BJ (cell line): ENCODE measurements at places on chromosomes 1 and 21.

GRCh38 chr1:211036381-211037060, 97.4 kb downstream of the KCNH1 start:
- no peak for DNase-seq

DNA sequence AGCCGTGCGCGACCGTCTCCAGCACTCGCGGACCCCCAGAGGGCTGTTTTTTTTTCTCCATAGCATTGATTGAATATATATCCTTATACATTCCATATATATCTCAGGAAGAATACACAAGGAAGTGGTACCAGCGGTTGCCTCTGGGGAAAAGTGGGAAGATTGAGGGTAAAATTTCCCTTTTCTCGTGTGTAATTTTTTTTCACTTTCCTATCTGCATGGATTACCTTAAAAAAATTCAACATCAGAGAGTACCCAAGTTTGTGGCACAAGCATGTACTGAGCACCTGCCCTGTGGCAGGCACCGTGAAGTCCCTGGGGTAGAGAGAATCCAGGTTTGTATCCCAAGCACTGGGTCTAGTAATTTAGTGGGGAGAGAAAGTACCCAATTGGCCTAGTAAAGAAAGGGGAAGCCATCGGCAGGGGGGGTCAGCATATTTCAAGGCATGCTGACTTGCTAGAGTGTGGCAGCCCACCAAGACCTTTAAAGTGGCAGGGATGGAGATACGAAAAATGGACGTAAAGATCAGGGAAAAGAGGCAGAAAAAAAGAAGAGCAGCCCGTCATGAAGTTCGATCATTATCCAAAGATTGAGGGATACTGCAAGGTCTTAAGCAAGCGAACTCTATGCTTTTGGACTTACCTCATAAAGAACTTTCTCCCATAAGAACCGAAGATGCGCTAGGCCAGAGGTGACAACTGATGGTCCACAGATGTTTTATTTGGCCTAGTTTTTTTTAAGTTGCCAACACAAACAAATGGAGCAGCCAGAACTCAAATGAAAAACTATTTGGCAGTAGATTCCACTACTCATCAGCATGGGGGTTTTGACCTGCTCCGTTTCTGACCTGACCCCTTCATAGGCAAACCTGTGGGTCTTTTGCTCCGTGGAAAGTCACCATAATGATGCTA, 1.5 kb upstream of the HMGN1 start:
- no peak for DNase-seq

GRCh38 chr1:24935615-24936484, 5.8 kb upstream of the RUNX3 start:
- no peak for DNase-seq

GRCh38 chr1:36706416-36706815, 223.7 kb upstream of the CSF3R start:
- no peak for DNase-seq

GRCh38 chr1:64388336-64388735, 81.6 kb upstream of the CACHD1 start:
- DNase-seq = no peak

DNA sequence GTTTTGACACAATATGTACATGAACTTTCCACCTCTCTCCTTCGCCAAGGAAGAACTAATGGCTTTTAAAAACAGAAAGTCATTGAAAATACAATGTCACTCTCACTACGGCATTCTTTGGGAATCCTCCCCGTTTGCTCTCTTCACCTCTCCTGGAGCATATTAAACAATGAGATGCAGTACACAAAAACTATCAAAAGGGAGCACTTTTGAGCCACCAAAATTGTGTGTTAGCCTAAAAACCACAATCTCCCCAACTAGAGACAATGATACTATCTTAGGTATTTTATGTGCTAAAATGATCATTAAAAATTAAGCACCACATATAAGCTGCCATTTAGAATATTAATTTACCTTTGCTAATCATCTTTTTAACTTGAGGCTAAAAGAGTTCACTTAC, 425.5 kb downstream of the KCTD3 start:
- DNase-seq = no peak

DNA sequence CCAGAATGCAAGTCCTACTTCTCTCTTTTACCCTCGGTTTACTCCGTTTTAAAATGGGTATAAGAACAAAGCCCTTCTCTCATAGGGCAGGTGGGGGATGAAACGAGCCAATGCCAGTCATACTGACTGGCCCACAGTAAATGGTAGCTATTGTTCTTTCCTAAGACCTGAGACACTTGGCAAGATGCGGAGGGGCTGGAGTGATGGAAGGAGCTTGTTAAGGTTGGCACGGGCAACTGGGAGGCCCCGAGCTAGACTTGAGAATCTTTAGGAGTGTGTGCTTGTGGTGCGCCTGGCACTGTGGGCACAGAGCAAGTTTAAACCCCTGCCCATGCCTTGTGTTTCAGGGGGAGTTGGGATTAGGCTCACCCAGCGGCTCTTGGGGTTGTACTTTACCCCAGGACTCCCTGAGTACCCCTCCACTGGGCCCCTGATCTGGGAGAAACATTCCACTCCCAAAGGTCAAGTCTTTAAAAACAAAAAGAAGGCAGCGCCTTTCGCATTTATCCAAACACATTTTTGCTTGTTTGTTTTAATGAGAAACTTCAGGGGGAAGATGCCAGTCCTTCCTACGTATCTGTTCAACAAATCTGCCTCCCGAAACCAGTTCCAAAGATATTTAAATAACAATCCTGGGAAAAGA, 240.6 kb upstream of the TMEM51 start:
- DNase-seq = no peak

- DNase-seq = no peak
These were observed 104.1 kb upstream of the TMPRSS2 start for GRCh38 chr21:41611966-41612606.

DNA sequence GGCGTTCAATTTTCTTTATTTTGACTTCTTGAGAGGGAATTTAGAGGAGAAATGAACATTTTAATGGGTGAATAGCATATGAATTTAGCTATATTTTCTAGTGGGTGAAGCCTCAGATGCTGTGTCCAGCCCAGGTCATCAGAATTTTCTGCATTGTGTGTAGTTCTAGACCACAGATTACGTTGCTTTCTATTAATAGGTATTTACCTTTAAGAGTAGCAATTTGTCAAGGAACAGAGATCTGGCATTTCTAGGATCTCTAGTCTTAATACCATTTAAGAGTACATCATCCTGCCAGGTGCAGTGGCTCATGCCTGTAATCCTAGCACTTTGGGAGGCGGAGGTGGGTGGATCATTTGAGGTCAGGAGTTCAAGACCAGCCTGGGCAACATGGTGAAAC, 20.7 kb downstream of the TDRD5 start:
- no peak for DNase-seq

DNA sequence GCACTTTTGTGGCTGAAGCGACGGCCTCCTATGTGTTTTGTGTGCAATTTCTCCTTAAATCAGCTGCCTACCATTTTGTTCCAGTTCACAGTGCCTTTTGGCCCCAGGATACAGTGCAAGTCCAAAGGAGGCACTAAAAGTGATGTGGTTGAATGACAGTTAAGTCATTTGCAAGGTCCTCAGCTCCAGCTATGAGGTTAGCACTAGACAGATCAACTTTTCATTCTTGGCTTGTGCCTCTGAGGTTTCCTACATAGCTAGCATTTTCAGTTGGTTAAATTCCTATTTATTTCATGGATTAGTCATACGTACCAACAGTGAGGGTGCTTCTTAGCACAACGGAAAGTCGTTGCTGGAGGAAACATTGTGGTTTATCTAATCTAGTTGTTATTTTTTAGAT, 59.3 kb upstream of the NTPCR start:
- peak; percentile 79 for DNase-seq

- DNase-seq = no peak
These were observed 3.2 kb downstream of the LRRC42 start for GRCh38 chr1:53949023-53949990.

GRCh38 chr1:216740331-216740730, 17.1 kb upstream of the ESRRG start:
- DNase-seq = no peak

GRCh38 chr1:63936276-63936675, 162.5 kb downstream of the ROR1 start:
- no peak for DNase-seq

DNA sequence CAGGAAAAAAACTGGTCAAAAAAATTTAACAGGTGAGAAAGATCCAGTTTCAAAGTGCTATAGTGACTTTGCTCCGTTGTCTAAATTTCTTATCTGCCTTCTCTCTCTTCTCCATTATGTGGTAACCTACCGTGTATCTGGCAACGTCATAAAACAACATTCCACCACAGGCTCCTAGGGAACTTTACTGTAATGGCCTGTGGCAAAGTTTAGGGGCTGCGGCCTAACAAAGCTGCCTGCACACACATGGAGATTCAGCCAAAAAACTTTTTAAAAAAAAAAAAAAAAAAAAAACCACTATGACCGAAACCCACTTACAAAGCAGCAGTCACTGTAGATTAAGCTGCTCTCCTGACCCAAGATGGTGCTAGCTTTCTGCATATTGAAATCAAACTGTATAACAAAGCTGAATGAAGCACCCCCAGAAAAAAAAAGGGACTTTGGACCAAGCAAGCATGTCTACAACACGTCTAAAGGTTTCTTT, 202.6 kb downstream of the SLC45A1 start:
- DNase-seq = no peak

- DNase-seq = no peak
These were observed 484.8 kb upstream of the RUNX1 start for GRCh38 chr21:35533893-35534292.

DNA sequence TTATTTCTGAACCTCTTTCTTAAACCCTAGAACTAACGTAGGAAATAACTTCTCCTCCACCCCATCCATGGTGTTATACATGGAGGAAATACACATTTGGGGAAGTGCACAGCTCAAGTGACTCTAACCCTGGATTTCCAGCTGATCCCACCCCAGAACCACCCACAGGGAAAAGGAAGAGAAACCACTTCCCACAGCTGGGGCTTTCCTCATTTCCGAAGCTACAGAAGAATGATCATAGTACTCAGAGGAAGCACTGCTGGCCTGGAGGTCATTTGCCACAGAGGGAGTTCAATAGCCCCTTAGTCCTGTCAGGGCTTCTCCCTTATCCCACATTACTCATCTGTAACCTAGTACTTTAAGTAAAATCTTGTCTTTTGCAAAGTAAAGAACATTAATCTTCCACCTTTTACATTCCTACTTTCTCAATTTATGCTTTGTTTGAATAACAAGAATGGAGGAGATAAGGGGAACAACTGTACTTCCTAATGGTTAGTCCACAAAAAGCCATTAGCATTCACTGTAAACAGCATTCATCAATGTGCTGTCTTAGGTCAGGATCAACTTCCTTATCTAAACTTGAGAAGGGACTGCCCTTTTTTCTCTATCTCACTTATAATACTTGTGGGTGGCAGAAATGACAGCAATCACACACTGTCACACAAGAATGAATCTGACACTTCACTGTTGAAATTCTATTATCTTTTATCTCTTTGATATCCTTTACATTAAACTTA, 63.0 kb upstream of the RGS1 start:
- DNase-seq = no peak

DNA sequence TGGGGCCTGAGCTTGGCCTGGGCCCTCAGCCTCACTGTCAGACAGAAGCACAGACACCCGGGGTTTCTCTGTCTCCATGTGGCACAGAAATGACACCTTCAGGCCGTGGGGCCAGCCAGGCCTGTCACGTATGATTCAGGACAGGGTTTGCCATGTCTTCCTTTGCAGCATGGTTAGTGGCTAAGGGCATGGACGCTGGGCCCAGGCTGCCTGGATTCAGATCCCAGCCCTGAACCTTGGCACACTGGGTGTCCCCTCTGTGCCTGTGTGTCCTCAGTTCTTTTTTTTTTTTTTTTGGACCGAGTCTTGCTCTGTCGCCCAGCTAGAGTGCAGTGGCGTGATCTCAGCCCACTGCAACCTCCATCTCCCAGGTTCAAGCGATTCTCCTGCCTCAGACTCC, 73.6 kb downstream of the SPSB1 start:
- DNase-seq = no peak

DNA sequence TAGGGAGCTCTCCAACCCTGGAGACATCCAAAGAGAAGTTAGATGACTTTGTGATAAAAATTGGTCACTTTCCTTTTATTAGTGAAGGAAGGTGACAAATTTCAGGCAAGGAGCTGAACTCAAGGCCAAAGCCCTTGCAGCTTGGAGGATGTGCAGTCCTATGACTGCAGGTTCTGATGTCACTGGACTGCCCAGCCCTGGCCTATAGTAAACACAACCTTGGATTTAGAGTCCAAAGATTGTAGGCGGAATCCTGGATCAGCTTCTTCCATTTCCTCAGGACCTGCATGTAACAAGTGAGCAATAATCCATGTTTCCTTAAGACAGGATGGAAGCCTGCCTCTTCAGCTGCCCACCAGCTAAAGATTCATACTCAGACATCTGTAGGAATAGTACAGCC, 169.3 kb upstream of the ZC3H12A start:
- no peak for DNase-seq

DNA sequence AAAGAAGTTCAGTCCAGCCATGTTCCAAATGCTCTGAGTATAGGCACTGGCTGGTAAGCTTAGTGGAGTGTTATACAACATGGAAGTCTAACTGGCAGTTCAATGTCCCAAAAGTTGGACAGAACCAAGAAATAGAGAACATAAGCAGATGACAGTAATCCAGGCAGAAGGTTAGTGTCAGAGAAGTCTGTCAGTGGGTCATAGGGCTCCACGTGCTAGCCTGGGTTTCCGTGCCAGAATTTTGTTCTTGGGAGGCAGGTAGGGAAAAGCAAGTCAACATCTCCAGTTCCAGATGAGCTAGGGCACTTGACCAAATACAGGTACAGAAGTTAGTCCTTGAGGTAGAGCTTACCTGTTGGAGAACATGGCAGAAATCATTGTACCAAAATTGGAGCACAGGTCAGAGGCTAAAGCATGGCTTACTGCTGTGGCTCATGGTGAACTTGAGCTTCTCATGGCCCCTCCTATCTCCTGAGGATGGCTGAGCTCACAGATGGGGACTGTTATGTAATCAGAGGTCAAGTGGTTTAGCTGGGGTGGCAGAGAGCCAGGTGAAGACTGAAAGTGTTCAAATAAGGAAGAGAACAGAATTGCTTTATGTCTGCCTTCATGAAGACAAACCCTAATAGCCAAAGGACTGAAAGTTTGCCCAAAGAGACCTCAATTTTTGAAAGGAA, 170.8 kb downstream of the NFIA start:
- DNase-seq = no peak

DNA sequence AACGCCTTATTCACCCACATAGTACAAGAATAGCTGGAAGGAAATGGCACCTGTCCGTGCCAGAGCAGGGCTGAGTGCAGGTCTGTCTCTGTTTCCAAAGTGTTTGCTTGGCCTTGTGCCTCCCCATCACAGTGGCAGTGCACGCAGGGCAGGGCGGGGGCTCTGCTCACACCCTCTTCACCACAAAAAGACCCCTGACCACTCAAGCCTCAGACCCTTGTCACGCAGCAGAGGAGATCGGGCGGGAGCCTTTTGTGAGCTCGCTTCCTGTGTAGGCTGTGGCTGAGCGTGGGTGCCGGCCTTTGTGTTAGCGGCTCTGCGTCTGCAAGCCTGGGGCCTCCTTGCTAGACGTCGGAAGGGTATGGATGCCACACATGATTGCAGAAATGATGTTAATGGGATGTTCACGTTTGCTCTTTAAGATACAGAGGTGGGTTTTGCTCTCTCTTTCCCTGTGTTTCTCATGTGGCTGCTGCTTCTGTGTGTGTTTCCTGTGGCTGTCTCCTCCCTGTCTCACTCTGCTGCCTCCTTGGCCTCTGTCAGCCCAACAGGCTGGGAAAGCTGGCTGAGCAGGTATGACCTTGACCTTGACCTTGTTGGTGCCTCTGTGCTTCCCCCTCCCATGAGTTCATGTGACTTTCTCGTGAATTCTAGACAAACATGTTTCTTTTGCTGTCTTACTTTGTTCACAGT, 45.4 kb downstream of the S100B start:
- no peak for DNase-seq

GRCh38 chr1:216462066-216462775, 39.0 kb upstream of the USH2A start:
- no peak for DNase-seq
